NCI-H446 treated with DMSO at 0.1 percent for 48 hours (cell line): ENCODE measurements at places on chromosomes 13 and 19.

DNA sequence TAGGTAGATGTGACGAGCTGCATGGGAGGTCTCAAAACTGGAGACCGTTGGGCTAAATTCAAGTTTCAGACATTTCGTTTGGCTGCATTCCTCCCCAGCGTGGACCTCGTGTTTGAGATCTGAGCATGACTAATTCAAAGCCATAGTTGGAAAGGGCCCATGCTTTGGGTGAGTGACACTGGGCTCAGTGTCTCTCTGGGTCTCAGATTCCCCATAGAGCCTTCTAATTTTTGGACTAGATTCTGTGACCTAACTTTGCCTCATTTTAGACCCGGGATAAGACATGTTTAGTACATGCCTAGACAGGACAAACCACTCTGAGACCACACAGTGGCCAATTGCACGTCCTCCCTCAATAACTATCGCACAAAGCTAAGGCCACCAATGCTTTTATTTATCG lies 16.6 kb downstream of the CKM start:
- no peak for DNase-seq

DNA sequence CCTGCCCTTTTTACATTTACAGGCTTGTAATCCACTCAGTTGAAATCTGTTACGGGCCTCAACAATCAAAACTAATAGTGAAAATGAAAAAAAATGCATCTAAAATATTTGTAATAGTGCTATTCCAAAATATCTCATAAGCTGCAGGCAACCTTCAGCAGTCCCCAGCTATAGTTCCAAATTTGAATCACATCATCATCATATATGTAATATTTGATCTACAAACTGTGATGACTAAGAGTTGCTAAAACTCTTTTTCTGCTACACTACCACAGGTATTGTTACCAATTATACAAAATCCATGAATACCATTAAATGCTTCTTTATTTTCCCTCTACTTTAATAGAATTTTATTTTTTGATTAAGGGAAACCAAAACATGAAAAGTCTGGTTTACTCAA lies 121.4 kb upstream of the RFC3 start:
- no peak for DNase-seq

- no peak for DNase-seq
Measured at GRCh38 chr13:80497978-80498377, 157.1 kb upstream of the SPRY2 start.

GRCh38 chr13:100394005-100394695 lies 194.4 kb downstream of the GGACT start:
- DNase-seq: no peak

DNA sequence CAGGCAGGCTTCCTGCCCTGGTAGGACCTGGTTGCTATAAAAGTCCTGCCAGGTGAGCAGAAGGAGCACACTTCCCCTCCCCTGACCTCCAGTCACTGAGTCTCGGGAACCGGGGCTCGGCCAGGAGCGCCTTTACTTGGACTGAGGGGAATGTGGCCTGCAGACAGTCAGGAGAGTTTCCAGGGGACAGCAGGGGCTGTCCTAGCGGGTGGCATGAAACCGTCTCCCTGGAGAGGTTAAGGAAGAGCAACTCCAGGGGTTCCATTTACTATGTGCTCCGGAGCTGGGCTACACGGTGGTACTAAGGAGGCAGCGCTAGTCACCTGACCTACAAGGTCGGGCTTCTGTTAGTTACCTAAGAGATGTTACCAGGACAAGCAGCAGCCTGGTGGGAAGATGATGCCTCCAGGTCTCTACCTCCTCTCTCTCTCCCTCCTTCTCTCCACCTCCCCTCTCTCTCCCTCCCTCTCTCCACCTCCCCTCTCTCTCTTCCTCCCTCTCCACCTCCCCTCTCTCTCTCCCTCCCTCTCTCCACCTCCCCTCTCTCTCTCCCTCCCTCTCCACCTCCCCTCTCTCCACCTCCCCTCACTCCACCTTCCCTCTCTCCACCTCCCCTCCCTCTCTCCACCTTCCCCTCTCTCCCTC lies 4.1 kb upstream of the CNOT3 start:
- no peak for DNase-seq
